ENCODE measurements at places on chromosomes 13 and 19.
A peak's percentile ranks its signal among the peaks of the same experiment; 100 is the strongest.

- no peak for DNase-seq
These were observed 331.1 kb upstream of the KLF12 start for GRCh38 chr13:74465271-74465670.

- DNase-seq = no peak
These were observed 802.5 kb downstream of the EFNB2 start for GRCh38 chr13:105732806-105733529.

DNA sequence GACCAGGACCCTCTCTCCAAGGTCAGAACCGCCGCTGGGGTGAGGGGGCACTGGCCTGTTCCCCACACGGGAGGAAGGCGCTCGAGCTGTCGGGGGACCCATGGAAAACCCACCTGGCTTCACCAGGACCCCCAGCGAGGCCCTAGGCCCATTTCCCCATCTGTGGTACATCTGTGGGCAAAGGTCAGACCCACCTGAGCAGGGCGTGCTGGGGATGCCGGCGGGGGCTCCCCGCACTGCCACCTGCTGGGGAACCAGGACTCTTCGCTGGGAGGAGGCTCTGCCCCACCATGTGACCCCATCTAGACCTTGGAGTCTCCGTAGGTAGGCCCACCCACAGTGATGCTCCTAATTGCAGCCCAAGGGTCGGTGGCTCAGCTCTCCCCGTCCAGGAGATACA is 511 bp downstream of the WDR88 start:
- DNase-seq = no peak

GRCh38 chr13:84131249-84131648 is 249.0 kb upstream of the SLITRK1 start:
- DNase-seq = no peak

DNA sequence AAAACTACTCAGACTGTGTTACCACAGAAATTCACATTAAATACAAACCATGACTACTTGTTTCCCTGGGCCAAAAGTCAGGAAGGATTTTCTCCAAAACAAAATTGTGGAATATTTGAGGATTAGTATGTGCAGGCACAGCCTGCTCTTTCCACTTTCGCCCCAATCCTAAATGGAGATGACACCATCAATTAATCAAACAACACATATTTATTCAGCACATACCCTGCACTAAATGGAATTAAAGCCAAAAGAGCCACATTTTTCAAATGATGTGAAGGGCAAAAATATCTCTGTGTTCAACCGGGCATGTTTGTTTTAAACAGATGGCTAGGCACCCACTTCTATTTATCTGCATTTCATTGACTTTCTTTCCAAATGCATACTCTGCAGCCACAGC is 523.1 kb downstream of the DCT start:
- DNase-seq = no peak

- no peak for DNase-seq
These were observed 823.5 kb downstream of the GPC5 start for GRCh38 chr13:92221916-92222315.

GRCh38 chr13:37656247-37656940 is 57.8 kb upstream of the POSTN start:
- peak; percentile 89 for DNase-seq

All from NCI-H226 (cell line).